ENCODE measurements at places on chromosomes 3 and 15.

- DNase-seq = no peak
Measured at GRCh38 chr3:126935756-126936509, 47.0 kb upstream of the PLXNA1 start.

GRCh38 chr3:67941433-67942030 lies 287.1 kb upstream of the SUCLG2 start:
- DNase-seq = no peak

DNA sequence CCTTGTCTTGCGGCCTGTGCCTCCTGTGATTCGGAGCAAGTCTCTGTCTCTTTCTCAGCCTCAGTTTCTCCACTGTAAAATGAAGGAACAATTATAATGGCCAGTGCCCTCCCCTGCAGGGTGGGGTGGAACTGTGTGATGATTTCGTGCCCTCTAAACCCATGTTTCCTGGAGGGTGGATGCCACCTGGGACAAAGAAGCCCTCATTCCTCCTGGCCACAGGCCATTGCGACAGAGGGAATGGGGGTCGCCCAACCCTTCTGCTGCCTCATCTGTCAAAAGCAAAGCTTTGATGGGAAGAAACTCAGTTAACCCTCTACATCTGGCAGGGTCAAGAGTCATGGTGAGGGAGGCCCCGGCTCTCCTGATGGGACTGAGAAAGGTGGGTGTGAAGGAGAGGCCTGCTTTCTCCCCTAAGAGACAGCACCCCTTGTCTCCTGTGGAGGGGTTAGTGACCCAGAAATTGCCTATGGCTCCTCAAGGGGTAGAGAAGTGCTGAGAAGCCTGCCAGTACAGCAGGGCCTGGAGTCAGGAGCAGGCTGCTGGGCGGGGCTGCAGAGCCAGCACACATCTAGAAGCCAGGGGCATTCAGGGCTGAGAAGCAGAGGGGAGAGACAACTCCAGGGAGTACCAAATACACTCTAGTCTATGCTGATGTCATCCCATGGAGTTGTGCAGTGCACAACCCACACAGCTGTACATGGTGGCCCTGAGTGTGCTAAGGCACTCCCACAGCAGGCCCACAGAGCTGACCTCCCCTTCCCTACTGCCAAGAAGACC lies 61.0 kb downstream of the PLXNA1 start:
- DNase-seq = no peak

DNA sequence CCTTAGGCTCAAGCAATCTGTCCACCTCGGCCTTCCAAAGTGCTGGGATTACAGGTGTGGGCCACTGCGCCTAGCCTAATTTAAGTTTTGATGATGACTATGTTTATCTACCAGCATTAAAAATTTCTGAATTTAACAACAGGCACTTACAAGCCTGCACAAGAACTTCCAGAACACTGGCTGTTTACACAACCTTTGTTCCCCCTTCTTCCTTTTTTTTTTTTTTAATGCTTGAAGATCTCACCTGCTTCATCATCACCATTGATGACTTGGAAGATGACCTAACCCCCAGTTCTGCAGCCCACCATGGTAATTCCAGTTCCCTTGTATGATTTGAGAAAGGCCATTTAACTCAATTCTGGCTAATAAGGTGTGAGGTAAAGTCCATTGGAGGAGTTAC lies 70.4 kb downstream of the GJD2 start:
- DNase-seq = no peak

DNA sequence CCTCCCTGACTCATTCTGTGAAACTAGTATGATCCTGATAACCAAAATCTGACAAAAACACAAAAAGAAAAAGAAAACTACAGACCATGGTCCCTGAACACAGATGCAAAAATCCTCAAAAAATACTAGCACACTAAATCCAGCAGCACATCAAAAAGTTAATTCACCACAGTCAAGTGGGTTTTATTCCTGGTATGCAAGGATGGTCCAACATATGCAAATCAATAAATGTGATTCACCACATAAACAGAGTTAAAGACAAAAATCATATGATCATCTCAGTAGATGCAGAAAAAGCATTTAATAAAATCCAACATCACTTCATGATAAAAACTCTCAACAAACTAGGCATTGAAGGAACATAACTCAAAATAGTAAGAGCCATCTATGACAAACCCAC lies 12.8 kb downstream of the SAXO2 start:
- DNase-seq = no peak

DNA sequence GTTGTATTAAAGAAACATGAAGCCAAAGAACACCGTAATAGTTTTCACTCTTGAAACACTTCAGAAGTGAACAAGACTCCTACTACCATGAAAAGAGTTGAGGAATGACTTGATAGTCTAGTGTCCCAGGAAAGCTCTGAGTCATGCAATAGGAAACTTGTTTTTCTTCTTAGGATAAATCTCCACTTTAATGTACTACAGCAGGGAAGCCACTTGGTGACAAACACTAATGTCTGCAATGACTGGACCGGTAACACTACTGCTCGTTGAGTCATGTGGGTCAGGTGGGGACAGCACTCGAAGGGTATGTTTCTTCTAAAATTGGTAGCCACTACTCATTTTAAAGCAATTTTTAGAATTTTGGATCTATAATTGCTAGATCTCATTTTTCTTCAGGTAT lies 291.7 kb upstream of the CNTN3 start:
- no peak for DNase-seq

- DNase-seq = peak; percentile 24
Measured at GRCh38 chr15:91981821-91982800, 128.6 kb downstream of the SLCO3A1 start.

- peak; percentile 81 for DNase-seq
Measured at GRCh38 chr3:23650371-23651140, 155.2 kb upstream of the UBE2E1 start.

DNA sequence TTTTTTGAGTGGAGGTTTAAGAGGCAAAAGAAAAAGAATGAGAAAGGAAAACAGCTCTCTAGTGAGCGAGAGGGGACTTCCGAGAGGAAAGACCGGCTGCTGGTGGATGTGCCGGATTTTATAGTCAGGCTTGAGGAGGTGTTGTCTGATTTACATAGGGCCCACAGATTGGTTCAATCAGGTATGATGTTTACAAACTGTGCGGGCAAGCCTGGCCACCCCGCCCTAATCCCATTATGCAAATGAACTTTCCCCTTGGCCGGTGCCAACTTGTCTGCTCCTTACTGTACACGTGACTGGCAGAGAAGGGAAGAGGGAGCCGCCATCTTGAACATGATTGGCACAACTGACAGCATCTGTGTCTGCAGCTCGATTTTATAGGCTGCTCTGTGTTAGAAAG lies 44.7 kb downstream of the FAM43A start:
- no peak for DNase-seq

- DNase-seq = no peak
Measured at GRCh38 chr3:15637131-15637951, 35.8 kb downstream of the BTD start.

DNA sequence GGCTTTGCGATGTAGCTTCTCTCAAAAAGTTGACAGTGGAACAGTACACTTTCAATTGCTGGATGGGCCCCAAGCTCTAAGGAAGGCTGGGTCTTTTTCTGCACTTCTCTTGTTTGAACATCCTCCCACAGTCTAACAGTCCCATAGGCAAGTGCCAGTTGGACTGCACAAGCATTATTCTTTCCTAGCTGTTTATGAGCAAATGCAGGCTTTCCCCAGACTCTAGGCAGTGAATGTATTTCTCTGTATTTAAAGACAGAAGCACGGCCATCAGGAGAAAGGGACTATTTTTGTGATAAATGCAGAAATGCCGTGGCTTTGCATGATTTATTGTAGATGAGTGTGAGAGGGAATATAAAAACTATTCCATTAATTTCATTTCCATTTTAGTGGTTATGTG lies 539.3 kb upstream of the LMCD1 start:
- DNase-seq = no peak

- no peak for DNase-seq
Measured at GRCh38 chr15:67812241-67812644, 13.1 kb upstream of the SKOR1 start.

DNA sequence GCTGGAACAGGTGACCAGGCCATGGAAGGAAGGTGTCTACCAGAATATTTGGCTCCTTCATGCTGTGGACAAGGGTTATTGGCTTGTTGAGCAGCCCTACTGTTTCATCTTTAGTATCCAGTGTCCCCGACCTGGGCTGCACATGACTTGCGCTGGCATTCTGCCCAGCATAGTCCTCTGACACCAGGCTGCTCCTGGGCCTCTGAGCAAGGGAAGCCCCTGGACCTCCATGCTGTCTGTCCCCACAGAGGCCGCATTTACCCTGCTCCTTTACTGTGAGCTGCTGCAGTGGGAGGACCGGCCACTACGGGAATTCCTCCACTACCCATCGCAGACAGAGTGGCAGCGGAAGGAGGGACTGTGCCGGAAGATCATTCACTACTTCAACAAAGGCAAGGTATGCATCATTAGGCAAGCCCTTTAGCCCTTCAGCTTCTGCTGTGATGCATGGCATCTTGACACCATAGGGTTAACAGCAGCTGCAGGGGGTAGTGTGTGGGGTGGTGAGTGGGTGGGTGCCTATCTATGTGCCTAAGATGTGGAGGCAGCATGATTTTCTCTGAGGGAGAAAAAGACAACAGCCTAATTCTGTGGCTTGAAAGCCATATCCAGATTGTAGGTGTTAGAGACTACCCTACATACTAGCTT lies 44.0 kb upstream of the MANF start:
- DNase-seq = peak; percentile 20

DNA sequence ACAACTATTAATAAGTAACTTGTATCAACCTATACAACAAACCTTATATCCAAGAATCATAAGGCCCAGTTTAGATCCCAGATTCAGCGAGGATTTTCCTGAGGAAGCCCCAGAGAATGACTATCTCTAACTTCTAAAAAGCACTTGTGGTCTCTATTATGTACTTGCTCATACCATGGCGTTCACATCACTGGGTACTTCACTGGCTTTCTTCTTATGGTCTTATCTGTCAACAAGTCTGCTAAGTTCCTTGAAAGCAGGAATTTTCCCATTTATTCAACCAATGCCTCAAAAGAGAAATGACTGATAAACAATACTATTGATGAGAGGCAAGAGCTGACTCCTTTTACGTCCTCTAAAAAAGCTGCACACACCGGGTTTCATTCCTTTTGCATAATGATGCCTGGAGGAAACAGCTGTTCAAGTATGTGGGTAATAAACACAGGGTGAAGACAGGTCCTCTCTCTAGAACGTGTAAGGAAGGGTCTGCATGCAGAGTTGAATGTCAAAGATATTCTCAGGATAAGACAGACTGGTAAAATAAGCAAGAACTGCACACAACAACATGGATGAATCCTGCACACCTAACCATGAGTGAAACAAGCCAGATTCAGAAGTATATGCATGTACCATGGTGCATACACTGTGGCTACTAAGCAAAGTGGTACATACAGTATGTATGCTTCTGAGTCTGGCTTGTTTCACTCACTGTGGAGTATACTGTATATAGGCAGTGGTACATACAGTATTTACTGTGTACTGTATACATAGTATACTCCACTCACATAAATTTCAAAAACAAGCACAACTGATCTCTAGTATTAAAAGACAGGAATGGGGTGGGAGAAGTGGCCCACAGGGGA lies 408.7 kb downstream of the SHQ1 start:
- DNase-seq = no peak

DNA sequence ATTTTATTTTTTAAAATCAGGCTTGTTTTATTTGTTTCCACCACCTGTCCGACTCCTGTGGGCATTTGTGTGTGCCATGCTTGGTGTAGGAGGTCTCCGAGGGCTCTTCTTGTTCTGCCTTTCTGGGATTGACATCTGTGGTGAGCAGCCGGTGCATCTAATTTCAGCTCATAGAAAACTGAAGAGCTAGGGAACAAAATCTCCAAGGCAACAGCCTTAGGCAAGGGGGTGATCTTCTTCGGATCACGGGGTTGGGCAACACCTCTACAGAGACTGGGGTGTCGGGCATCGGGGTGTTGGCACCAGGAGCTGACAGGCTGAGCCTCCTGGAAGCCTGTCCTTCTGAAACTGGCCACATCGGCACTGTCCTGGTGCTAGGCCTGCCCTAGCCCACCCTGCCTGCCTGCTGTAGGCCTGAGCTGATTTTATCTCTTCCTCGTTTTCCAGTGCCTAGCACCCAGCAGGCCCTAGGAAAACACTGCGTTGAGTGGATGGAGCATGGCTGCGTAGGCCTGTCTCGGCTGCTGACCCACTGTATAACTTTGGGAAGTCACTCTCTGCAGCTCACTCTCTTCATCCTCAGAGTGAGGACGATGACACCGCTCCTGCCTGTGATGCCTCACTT lies 10.3 kb downstream of the CHCHD6 start:
- DNase-seq = no peak
